Glutamatergic neuron (in vitro differentiated cells): ENCODE measurements at places on chromosomes 7 and 10. TPM values are rescaled to one million over a fixed set of nuclear protein-coding genes. Genes with fewer than 3 reads are reported as not detected.

DNA sequence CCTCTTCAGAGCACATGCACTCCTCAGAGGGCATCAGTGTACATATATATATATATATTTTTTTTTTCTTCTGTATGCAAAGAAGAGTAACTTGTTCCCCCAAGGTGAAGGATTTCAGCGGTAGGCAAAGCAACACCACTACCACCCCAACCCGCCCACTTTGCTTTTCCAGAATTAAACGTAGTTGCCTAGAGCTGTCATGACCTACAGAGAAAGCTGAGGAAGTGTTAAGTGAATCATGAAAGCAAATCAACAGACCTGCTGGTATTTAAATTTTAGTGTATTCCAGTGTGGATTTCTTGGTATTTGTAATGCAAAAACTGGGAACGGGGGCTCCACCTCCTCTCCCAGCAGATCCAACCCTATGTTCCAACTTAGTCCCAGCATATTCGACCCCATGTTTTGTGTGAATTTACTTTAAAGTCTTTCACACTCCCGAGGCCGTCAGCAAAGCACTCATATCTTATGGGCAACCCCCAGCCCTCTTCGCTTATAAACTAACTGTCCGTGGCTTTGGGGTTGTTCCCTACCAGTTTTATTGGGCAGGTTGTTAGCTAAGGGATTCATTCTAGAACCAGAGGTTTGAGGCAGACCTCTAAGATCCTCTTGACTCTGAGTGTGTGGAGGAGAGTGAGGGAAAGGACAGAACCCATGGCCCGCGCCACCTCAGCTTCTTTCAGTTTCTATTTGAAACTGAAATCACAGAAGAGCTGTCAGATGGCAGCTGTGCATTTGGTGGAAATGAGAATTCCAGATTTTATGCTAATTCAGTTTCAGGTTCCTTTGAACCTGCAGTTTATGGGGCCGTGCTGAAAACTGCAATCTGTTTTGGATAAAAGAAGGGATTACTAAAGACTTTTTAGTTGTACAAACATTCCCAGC lies 450.2 kb upstream of the GALNT17 start:
- no peak for DNase-seq
- peak overlapping the region; percentile 58 for H3K4me3 ChIP-seq
- peak overlapping the region; percentile 70 for H3K27ac ChIP-seq
- peaks cover 62% of the 10 kb centered on the region for H3K4me1 ChIP-seq
- peaks cover 7% of the 10 kb centered on the region for H3K27me3 ChIP-seq
- H3K36me3 ChIP-seq = no peaks in the 10 kb centered on the region

DNA sequence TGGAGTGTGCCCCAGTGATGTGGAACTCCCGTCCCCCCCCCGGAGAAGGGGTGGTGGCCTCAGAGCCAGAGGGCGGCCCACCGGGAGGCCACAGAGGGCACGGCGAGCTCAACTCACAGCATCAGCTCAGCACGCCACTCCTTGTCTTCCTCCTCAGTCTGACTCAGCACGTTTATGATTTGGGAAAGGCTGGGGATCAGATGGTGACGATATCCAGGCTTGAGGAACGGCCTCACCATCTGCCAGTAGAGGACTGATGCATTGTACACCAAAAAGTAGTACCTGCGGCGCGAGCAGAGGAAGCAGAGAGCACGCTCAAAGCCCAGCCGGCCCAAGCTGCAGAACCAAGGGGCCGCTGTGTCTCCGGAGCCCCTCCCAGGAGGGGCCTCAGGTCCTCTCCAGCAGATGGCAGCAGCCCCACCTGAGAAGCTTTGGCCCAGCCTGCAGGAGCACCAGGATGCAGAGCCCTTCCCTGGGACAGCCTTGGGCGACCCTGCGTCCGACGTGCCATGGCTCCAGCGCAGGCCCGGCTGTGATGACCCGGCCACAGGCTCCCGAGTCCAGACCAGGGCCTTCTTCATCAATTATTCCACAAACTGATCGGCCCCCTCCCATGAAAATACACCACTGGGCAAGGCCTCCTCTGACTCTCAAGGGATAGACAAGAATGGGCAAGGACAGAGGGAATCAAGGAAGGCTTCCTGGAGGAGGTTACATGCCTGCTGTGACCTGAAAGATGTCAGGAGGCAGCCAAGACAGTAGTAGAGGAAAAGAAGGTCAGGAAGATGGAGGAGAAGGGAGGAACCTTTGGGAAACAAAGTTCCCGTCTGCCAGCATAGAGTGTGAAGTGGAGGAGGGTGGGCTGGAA lies 3.7 kb downstream of the CFAP46 start:
- H3K27ac ChIP-seq = peak overlapping the region; percentile 69
- DNase-seq = peak; percentile 63
- peaks cover 13% of the 10 kb centered on the region for H3K4me1 ChIP-seq
- H3K4me3 ChIP-seq = no peak overlapping the region
- peaks cover 5% of the 10 kb centered on the region for H3K36me3 ChIP-seq
- H3K27me3 ChIP-seq = peaks cover 5% of the 10 kb centered on the region

- H3K27ac ChIP-seq = no peak overlapping the region
- H3K4me1 ChIP-seq = peaks cover 2% of the 10 kb centered on the region
- no peak for DNase-seq
- no peaks in the 10 kb centered on the region for H3K27me3 ChIP-seq
- no peak overlapping the region for H3K4me3 ChIP-seq
Observed at GRCh38 chr7:94154858-94155257, 150.7 kb upstream of the BET1 start.

GRCh38 chr7:7805511-7806153 lies 87.2 kb upstream of the RPA3 start:
- no peaks in the 10 kb centered on the region for H3K36me3 ChIP-seq
- no peak for DNase-seq
- H3K27me3 ChIP-seq = peaks cover 2% of the 10 kb centered on the region
- H3K4me3 ChIP-seq = no peak overlapping the region

DNA sequence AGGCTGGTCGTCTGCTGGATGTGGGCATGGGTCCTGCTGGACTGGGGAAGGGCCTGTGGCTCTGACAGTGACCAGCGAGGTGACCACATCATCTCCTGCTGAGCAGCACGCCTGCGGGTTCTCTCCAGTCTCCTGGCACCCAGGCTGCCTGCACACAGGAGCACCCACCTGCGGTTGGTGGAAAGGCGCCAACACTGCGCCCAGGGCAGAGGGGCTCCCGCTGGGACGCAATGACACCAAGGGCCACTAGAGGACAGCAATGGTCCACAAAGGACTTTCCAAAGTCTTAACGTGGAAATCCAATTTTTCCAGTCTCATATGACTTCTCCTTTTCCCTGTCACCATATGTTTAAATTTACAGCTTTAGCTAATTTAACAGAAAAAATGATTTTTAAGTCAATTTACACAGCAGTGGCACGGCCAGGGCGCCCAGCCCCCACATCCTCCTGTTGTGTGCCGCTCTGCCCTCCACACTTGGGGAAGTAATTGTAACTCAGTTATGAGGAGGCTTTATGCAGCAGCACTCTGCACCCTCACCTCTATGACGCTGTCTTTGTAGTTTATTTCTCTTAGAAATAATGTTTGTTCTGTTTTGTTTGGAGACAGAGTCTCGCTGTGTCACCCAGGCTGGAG lies 38.1 kb downstream of the CFAP46 start:
- no peaks in the 10 kb centered on the region for H3K4me1 ChIP-seq
- H3K4me3 ChIP-seq = no peak overlapping the region
- peaks cover 2% of the 10 kb centered on the region for H3K27me3 ChIP-seq

- DNase-seq = no peak
- no peak overlapping the region for H3K27ac ChIP-seq
- peaks cover 5% of the 10 kb centered on the region for H3K4me1 ChIP-seq
- no peak overlapping the region for H3K4me3 ChIP-seq
- H3K27me3 ChIP-seq = no peaks in the 10 kb centered on the region
- H3K36me3 ChIP-seq = peaks cover 15% of the 10 kb centered on the region
Observed at GRCh38 chr7:140604760-140605159, 35.9 kb downstream of the DENND2A start.

DNA sequence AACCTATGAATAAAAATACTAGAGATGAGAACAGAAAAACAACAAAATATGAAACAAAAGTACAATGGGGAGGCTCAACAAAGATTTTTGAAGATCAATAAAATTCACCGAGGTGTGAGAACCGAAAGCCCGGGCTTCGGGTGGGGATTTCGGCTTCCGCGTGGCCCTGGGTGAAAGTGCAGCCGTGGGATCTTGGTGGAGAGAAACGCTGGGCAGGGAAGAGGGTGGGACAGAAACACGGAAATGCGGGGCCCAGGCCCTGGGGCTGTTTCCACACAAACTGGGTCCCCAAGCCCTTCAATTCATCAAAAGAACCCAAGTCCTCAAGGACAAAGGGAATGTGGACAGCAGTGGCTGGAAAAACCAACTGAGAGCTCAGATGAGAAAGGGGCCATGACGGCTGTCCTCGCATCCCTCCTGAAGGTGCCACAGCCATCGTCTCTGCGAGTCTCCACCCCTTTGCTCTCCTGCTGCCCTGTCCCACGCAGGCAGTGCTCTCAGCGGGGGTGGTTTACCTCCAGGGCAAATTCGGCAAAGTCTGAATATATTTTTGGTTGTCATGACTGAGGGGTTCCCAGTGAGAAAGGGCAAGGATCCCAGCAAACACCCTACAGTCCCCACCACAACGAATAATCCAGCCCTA lies 19.7 kb downstream of the FOXL3 start:
- no peaks in the 10 kb centered on the region for H3K4me1 ChIP-seq
- H3K36me3 ChIP-seq = peaks cover 16% of the 10 kb centered on the region
- no peak overlapping the region for H3K4me3 ChIP-seq

DNA sequence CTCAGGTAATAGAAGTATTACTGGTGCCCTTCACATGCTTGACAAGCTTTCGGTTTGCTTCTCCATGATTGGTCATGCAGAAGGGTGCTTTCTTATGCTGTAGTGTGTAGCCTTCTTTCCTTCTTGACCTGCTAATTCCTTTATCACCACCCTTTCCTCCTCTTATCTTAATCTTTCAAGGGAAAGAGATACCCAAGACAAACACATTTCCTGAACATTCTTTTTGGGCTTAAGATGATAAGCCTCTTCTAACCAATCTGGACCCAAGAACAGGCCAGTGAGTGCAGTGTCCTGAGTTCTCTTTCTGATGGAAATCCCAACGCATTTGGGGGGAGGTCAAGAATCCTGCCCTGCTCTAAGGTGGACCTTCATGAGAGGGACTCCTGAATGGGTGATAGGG lies 33.8 kb downstream of the BMPER start:
- DNase-seq = no peak
- peaks cover 13% of the 10 kb centered on the region for H3K4me1 ChIP-seq
- no peak overlapping the region for H3K27ac ChIP-seq
- no peaks in the 10 kb centered on the region for H3K36me3 ChIP-seq

DNA sequence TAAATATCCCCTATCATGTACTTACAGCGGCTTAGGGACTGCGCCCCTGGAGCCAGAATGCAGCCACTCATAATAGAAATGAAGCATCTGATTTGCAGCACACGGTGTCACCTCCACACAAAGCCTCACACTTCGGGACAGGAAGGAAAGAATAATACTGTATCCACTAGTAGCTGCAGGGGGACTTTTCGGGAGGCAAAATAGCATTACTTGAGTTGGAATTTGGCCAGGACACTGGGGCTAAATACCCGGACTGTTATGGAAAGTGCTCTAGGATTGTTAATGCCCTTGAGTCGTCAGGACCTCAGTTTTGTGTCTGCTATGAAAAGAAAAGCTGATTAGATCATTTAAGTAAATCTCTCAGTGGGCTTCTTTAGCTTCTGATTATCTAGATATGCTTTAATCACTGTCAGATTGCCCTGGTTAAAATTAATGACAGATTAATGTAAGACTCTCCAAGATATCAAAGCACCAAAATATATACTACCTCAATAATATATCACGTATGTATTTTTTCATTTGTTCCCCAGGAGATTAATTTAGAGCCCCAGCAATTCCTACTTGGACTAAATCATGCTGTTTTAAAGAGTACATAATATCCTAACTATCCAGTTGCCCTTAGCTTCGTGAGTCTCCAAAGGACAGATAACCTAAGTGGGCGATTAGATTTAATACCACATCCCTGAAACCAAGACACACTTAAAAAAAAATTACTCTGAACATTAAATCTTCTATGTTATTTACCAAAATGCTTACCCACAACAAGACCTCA lies 173.0 kb upstream of the NEBL start:
- no peak overlapping the region for H3K4me3 ChIP-seq
- peaks cover 13% of the 10 kb centered on the region for H3K4me1 ChIP-seq
- H3K36me3 ChIP-seq = no peaks in the 10 kb centered on the region
- no peak for DNase-seq
- H3K27ac ChIP-seq = no peak overlapping the region
- peaks cover 5% of the 10 kb centered on the region for H3K27me3 ChIP-seq

GRCh38 chr10:133442191-133442966 lies 11.4 kb upstream of the SCART1 start:
- H3K27me3 ChIP-seq = peaks cover 8% of the 10 kb centered on the region
- H3K4me1 ChIP-seq = no peaks in the 10 kb centered on the region
- H3K4me3 ChIP-seq = no peak overlapping the region
- H3K27ac ChIP-seq = no peak overlapping the region
- no peak for DNase-seq

DNA sequence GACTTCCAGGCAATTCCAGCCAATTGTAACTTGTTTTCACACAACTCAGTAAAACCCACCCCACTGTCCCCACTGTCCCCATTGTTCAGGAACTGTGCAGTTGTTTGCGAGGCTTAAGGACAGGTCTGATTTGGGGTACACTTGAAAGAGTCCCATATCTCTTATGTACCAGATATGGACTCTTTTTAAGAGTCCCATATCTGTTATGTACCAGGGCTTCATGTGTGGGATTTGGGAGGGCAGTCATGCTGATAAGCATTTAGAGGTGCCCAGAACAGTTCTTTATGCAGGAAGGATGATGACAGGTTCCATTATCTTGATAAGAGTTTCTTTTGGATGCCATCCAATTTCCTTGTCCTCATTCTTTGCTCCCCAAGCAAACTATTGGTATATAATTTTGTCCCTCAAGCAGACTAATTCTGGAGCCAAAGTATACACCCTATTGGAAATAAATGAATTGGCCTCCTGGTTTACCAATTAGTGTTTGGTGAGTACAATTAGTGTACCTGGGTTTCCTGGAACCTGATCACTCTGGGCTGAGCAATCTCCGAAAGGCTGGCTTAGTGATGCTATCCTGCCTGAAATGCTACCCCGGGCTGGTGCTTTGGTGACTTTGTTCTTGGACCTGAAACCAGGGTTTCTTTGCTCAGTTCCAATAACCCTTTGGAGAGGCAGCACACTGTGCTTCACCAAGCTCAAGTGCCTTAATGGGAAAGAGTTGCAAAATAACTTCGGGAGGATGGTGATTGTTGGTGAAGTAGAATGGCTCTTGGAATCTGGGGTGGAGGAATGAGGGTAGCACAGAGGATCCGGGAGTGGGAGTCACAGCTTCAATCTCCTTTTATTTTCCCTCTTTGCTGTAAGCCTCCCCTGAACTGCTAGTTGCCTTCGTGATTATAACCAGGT lies 6.2 kb upstream of the DMBT1 start:
- no peaks in the 10 kb centered on the region for H3K27me3 ChIP-seq
- H3K27ac ChIP-seq = peak overlapping the region; percentile 52
- peaks cover 7% of the 10 kb centered on the region for H3K36me3 ChIP-seq
- peaks cover 25% of the 10 kb centered on the region for H3K4me1 ChIP-seq

GRID2IP gene
- total RNA-seq = 0.66 TPM

PYROXD2 gene
- 5.5 TPM for total RNA-seq

YWHAG gene
- 650 TPM for total RNA-seq

STEAP2 gene
- total RNA-seq = 0.59 TPM

AMPH gene
- total RNA-seq = 9.4 TPM
